ENCODE measurements at places on chromosomes 7 and 10.
A peak's percentile ranks its signal among the peaks of the same experiment; 100 is the strongest.

DNA sequence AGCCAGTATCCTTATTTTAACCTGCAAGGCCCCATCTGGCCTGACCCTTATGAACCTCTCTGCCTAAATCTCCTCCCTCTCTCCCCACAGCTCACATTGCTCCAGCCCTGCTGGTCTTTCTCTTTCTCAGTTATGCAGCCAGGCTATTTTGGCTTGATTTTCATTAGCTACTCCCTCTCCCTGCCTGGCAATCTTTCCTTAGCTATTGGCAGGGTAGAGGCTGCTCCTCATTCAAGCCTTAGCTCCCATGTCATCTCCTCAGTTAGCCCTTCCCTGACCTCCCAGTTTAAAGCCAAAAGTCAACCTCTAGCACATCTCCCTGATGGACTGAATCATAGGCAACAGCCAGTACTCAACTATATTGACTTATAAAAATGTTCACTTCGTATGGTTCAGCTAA is 214.4 kb upstream of the CELF2 start:
- no peak for DNase-seq

DNA sequence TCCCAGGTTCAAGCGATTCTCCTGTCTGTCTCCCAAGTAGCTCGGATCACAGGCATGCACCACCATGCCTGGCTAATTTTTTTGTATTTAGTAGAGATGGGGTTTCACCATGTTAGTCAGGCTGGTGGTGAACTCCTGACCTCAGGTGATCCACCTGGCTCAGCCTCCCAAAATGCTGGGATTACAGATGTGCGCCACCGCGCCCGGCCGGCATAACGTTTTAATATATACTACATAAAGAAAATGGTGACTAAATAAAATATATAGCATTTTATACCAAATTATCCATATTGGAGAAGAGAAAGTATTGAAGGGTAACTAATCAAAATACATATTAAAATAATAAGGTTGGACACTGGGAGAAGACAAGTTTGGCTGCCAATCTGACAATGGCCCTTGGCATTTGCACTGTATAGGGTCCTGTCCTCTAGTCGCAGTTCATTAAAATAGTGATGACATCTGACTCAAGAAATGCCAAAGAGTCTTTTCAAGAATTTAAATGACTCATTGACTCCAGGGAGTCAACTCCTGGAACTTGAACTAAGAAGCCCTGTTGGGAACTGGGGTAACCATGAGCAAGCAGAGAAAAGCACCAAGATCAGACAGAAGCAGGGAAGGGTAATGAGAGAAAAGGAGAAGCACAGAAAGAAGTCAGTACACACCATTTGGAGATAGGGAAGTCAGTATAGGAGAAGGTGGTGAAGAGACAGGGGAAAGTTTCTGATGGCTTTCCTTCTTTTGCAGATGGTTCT is 91.1 kb downstream of the CH25H start:
- no peak for DNase-seq

DNA sequence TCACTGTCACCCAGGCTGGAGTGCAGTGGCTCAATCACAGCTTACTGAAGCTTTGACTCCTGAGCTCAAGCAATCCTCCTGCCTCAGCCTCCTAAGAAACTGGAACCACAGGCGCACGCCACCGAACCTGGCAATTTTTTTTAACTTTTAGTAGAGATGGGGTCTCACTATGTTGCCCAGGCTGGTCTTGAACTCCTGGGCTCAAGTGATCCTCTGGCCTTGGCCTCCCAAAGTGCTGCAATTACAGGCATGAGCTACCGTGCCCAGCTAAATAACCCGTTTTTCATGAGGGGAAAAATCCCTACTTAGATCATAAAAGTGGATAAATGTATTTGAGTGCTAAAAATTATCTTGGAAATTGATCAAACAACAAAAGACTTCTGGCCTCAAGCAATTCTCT is 200.5 kb upstream of the IMMP2L start:
- DNase-seq: no peak

GRCh38 chr10:101261702-101262101 is 32.4 kb upstream of the LBX1 start:
- DNase-seq: no peak

DNA sequence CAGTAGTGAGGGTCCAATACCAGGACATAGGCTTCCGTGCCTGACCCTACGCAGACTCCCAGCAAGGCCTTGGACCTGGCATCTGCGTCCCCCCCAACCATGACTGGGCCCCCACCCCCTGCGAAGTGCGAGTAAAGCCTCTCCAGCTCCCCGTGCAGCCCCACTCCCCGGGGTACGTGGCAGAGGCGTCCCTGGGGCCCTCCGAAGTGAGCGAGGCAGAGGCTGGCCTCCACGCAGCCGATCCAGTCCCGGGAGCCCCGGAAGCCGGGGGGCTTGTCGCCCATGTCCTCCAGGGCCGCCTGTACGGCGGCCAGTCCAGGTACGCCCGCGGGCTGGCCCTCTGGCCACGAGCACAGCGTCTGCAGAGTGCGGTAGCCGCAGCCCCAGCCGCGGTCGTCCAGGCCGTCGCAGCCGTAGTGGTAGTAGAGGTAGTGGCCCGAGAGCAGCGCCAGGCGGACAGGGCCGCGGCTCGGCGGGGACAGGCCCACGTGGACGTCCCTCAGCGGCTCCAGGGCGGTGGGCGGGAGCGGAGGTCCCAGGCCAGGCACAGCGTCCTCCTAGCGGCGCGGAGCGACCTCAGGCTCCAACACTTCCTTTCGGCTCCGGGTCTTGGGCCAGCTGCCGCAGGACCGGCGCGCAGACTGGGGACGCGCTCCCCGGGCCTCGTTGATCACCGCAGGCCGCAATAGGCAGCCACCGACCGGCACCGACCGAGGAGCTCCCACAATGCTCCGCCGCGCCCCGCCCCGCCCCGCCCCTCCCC is at the start of gene UFSP1:
Gene UFSP1 (minus strand): TSS at position 728 of the 763 bp plus-strand sequence. CDS start 444 bp downstream, at position 284.
- no peak for DNase-seq

DNA sequence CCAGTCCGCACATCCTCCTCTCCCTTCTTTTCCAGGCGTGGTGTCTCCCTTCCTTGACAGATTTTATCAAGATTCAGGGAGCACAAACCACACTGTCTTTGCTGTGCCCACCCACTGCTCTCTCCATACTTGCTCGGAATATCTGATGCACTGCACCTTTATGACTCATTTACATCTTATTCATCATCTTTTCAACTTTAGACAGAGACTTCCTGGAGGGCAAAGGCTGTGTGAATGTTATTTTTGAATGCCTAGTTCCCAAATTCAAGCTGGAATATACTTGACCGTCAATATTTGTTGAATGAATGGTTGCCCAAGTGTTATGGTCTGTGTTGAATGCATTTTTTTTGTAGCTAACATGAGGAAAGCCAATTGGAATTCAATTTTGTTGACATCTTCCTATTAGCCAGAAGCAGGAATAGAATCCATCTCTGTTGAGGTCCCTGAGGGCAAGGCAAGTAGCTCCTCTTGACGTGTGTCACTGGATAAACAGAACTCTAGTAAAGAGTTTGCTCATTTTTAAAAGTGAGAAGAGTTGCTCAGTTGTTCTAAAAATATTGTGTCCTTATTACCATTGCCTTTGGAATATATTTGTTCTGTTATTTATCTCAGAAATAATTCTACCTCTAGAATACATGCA is 95.0 kb downstream of the KLF6 start:
- no peak for DNase-seq

- DNase-seq: no peak
Observed at GRCh38 chr10:8275911-8276310, 221.4 kb downstream of the GATA3 start.

DNA sequence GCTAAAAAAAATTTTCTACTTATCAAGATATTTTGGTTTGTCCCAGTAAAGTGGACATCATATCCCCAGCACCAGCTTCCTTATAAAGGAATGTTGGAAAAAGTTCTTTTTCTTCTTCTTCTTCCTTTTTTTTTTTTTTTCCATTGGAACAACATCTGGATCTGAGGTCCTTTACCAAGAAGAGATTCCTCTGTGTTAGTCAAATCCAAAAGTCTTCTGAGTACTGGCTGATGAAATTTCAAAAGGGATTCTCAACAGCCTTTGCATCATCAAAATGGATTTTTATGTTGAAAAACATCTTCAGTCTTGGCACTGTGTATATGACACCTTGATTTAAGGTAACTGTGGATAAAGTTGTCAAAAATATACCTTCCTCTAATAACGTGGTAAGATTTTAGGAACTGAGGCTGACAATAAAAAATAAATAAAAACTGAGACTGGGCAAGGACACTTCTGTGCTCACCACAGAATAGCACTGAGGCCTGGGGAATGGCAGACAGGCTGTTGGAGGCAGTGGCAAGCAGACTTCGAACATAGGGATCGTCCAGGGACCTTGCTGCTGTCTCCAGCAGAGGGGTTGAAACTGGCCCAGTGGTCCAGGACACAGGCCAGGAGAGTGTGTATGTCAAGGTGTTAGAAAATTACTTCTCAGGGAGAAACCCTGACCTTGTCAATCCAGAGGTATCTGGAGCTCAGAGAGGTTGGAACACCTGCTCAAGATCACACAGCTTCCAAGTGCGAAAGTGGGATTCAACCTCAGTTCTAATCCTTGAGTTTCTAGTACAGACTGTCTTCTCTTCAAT is 130.4 kb downstream of the PTPN20 start:
- no peak for DNase-seq

- no peak for DNase-seq
Observed at GRCh38 chr7:155878674-155879073, 66.4 kb upstream of the SHH start.

DNA sequence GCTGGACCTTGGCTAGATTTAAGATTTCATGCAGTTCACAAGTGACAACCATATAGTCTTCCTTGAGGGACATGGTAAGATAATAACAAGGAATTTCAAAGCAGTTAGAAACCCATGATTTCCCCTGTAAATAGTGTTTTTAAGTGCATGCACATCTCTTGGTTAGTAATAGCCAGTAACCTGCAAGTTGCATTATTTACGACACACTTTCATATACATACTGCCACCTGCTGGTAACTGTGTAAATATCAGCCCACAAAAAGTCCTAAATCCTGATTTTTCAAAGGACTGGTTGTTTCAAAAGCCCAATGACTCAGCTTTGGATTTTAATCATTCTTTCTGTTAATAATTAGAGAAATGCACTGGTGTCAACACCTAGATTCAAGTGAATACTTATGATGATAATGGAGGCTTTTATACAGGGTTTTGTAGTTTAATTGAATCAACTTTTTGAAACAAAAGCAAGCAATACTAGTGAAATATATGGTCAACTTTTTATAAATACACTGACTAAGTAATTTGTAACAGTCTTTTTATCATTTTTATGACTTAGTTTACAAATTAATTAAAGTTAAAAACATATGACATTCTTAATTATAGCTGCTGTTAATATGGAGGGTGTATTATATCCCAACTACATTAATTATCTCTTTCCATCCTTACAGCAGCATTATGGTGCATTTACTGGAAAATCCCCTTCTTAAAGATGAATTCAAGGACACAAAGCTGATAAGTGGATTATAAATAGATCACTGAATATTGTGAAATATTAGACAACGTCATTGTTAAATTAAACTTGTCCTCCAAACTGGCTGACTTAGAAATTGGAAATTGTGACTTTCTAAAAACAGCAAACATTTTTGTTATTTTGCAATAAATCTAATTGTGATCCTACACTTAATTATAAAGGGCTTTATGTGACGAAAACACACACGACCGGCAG is 367.7 kb upstream of the SEMA3D start:
- peak; percentile 41 for DNase-seq

DNA sequence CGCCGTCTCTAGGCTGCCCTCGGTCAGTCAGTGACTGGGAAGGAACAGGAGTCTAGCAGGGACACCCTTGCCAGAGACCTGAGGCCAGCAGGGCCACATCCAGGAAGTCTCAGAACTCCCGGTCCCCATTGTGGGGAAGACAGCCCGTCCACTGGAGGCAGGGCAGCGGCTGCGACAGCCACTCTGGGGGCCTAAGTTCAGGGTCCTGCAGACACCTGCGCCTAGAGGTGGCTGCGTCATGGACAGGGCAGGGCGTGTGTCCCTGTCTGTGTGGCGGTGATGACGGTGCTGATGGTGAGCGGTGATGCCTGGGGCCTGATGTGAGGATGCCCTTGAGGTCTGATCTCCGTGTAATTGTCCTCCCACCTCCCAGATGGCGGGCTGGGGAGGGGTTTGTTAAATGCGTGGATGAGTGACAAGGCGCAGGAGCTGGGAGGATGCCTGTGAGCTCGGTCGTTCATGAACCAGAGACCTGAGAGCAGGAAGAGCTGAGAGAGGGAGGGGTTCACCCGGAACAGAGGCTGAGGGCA is 537.9 kb upstream of the FOXK1 start:
- DNase-seq: no peak

DNA sequence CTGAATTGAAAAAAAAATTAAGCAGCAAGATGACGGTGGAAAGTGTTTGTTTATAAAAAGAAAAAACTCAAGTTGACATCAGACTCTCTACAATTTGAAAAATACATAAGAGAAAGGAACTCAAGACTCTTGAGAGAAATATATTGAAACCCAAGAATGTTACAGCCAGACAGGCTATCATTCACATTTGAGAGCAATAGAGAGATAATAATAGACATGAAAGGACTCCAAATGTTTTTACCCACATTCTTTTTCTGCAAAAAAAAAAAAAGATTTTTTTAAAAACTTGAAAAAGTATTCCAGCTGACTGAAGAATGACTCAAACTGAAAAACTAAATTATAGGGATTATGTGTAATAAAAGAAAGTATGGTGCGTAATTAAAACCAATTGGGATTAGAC is 532.4 kb downstream of the INHBA start:
- no peak for DNase-seq

DNA sequence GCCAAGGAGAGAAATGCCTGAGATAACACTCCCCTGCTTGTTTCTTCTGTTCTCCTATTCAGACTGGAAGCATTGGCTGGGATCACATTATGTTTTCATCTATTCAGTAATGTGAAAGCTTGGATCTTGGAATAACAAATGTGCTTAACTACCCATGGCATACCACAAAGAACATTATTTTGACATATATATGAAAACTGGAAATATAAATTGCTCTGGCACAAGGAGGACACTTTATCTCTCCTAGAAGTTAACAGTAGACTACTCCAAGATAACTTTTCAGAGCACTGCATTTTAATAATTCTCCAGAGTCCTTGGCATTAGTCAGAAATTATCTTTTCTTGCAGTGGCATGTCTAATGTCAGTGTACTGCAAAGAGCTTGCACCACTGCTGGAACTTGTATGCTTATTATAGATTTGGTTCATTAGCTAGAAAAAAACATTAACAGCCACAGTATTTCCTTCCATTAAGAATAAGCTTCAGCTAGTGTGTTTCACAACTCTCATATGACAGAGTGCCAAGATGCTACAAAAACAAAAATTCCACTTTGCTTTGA is 169.3 kb upstream of the LRRN3 start:
- DNase-seq: no peak

DNA sequence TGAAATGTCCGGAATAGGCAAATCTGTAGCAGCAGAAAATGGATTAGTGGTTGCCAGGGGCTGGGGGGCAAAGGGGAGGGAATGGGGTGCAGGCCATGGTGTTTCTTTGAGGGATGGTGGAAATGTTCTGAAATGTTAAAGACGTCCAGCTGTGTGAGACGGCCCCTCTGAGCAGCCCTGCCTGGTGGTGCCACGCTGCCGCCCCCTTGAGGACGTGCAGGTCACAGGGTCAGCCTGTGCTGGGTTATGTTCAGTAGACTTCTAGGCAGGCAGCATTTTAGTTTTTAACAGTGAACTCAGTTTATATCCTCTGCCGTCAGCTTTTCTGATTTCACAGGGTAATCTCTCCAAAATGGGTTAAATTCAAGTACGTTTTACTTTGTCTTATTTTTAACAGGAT is 9.4 kb downstream of the NUB1 start:
- DNase-seq: peak; percentile 60

Data from D341Med (cell line).